ENCODE measurements at places on chromosomes 16 and 17. TPM values are rescaled to one million over a fixed set of nuclear protein-coding genes. Genes with fewer than 3 reads are reported as not detected.

Gene SLC6A2
- polyA plus RNA-seq = not detected

Gene MT4
- polyA plus RNA-seq = not detected

Gene OR3A3
- not detected for polyA plus RNA-seq

Gene KCNAB3
- 0.87 TPM for polyA plus RNA-seq

Gene ORC6
- polyA plus RNA-seq = 3.4 TPM

Gene PRR29
- 0.08 TPM for polyA plus RNA-seq

Gene SHBG
- polyA plus RNA-seq = 0.37 TPM

Gene C17orf100
- polyA plus RNA-seq = 1.7 TPM

Gene CDH8
- not detected for polyA plus RNA-seq

Gene TMEM186
- 5.3 TPM for polyA plus RNA-seq

Gene NRN1L
- 2.0 TPM for polyA plus RNA-seq

Gene SOX15
- polyA plus RNA-seq = 0.76 TPM

Gene KRT28
- not detected for polyA plus RNA-seq

- H3K36me3 ChIP-seq = peaks cover 16% of the 10 kb centered on the region
- peak overlapping the region; percentile 91 for H3K27ac ChIP-seq
- peak overlapping the region; percentile 79 for H3K4me3 ChIP-seq
- no peaks in the 10 kb centered on the region for H3K27me3 ChIP-seq
- peaks cover 22% of the 10 kb centered on the region for H3K4me1 ChIP-seq
Observed at GRCh38 chr17:44069974-44070454, 521 bp upstream of the G6PC3 start.

DNA sequence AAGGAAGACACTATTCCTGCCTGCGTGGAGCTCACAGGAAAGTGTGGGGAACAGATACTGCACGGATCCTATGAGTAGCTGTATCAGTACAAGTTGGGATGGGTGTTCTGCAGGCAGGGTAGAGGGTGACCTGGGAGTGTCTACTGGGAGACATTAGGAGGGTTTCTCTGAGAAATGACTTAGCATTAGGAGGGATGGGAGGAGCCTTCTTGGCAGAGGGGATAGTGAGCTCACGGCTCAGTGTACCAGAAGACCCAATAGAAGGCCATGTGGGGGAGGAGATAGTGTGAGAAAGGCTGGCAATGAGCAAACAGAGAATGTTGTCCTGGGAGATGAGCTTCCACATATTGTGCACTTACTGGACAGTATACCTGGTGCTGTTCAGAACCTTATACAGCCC is 109.1 kb downstream of the MSI2 start:
- no peak for DNase-seq
- H3K36me3 ChIP-seq = no peaks in the 10 kb centered on the region
- H3K4me1 ChIP-seq = peaks cover 44% of the 10 kb centered on the region
- no peaks in the 10 kb centered on the region for H3K27me3 ChIP-seq
- H3K27ac ChIP-seq = no peak overlapping the region

- H3K4me3 ChIP-seq = no peak overlapping the region
- no peaks in the 10 kb centered on the region for H3K27me3 ChIP-seq
- no peaks in the 10 kb centered on the region for H3K36me3 ChIP-seq
- no peak overlapping the region for H3K27ac ChIP-seq
Observed at GRCh38 chr17:6712058-6712853, 913 bp downstream of the SLC13A5 start.

DNA sequence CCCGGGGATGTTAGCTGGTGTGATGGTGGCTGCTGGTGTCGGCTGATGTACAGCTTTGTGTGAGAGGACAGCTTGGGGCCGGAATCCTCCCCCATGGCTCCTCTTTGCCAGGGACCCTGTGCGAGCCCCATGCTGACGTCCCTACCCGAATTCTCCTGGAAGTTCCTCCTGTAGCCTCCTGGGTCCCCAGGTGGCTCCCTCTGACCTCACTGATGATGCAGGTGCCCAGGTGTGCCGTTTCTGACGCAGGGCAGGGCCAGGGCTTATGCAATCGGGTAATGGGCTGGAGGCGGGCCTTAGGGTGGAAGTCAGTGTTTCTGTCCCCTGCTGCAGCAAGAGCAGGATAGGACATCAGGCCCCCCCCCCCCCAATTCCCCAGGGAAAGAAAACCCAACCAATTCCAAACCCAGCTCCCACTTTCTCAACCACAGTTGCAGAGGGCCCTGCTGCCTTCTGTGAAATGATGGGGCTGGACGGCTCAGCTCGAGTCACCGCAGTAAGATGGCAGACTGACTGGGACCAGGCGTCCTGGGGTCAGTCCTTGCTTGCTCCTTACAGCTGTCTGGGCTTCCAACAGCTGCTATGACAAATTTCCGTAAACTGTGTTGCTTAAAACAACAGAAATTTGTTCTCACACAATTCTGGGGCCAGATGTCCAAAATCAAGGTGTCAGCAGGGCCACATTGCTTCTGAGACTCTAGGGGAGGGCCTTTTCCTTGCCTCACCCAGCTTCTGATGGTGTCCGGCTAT is 139.0 kb upstream of the PLCG2 start:
- no peak for DNase-seq
- H3K4me3 ChIP-seq = no peak overlapping the region
- no peaks in the 10 kb centered on the region for H3K27me3 ChIP-seq
- peaks cover 29% of the 10 kb centered on the region for H3K4me1 ChIP-seq
- H3K27ac ChIP-seq = no peak overlapping the region

- DNase-seq = no peak
- H3K36me3 ChIP-seq = no peaks in the 10 kb centered on the region
- no peaks in the 10 kb centered on the region for H3K27me3 ChIP-seq
- no peak overlapping the region for H3K4me3 ChIP-seq
- peaks cover 19% of the 10 kb centered on the region for H3K4me1 ChIP-seq
- no peak overlapping the region for H3K27ac ChIP-seq
Observed at GRCh38 chr17:35521150-35521549, 16.3 kb downstream of the SLFN12L start.

- H3K4me1 ChIP-seq = no peaks in the 10 kb centered on the region
- H3K4me3 ChIP-seq = no peak overlapping the region
- DNase-seq = no peak
- H3K36me3 ChIP-seq = no peaks in the 10 kb centered on the region
- H3K27ac ChIP-seq = no peak overlapping the region
Observed at GRCh38 chr16:49116873-49117272, 164.8 kb downstream of the CBLN1 start.

GRCh38 chr17:57603546-57603945 is 141.6 kb downstream of the CCDC182 start:
- no peaks in the 10 kb centered on the region for H3K27me3 ChIP-seq
- H3K4me3 ChIP-seq = no peak overlapping the region
- no peaks in the 10 kb centered on the region for H3K36me3 ChIP-seq
- H3K27ac ChIP-seq = peak overlapping the region; percentile 75
- H3K4me1 ChIP-seq = peaks cover 46% of the 10 kb centered on the region
- DNase-seq = peak; percentile 43

- no peak for DNase-seq
- H3K4me1 ChIP-seq = no peaks in the 10 kb centered on the region
- H3K27ac ChIP-seq = peak overlapping the region; percentile 78
- H3K36me3 ChIP-seq = no peaks in the 10 kb centered on the region
- peaks cover 10% of the 10 kb centered on the region for H3K27me3 ChIP-seq
Observed at GRCh38 chr17:8953156-8953885, 12.2 kb downstream of the PIK3R5 start.

- no peaks in the 10 kb centered on the region for H3K27me3 ChIP-seq
- no peaks in the 10 kb centered on the region for H3K4me1 ChIP-seq
- no peak overlapping the region for H3K4me3 ChIP-seq
- no peaks in the 10 kb centered on the region for H3K36me3 ChIP-seq
Observed at GRCh38 chr16:55207693-55208428, 116.1 kb upstream of the IRX6 start.

DNA sequence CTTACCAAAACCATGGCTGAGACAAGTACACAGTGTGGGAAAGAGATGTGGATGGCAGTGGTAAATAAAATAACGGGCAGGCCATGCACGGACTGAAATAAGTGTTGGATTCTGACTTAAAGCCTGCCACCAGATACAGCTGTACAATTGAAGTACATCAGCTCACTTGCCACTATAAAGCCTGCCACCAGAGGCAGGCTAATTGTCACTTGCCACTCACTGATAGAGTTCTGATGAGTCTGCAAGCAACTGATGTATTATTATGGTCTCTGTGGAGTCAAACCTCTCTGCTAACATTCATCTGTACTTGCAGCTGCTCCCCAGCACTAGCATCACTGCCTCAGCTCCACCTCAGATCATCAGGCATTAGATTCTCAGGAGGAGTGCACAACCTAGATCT is 93.0 kb downstream of the CYTH1 start:
- H3K4me1 ChIP-seq = no peaks in the 10 kb centered on the region
- H3K27me3 ChIP-seq = no peaks in the 10 kb centered on the region
- H3K36me3 ChIP-seq = peaks cover 93% of the 10 kb centered on the region
- no peak overlapping the region for H3K4me3 ChIP-seq
- DNase-seq = no peak
- H3K27ac ChIP-seq = no peak overlapping the region

GRCh38 chr16:53480394-53480793 is 22.6 kb downstream of the AKTIP start:
- H3K4me1 ChIP-seq = peaks cover 17% of the 10 kb centered on the region
- H3K27ac ChIP-seq = no peak overlapping the region

GRCh38 chr16:8818504-8819270 is 21.0 kb downstream of the PMM2 start:
- no peak overlapping the region for H3K27ac ChIP-seq
- no peak overlapping the region for H3K4me3 ChIP-seq
- H3K4me1 ChIP-seq = no peaks in the 10 kb centered on the region
- no peak for DNase-seq
- H3K27me3 ChIP-seq = no peaks in the 10 kb centered on the region
- H3K36me3 ChIP-seq = peaks cover 83% of the 10 kb centered on the region

- no peak for DNase-seq
- H3K4me1 ChIP-seq = peaks cover 22% of the 10 kb centered on the region
- H3K27ac ChIP-seq = no peak overlapping the region
- H3K27me3 ChIP-seq = no peaks in the 10 kb centered on the region
- peaks cover 21% of the 10 kb centered on the region for H3K36me3 ChIP-seq
Observed at GRCh38 chr17:79977708-79978547, 57.7 kb downstream of the TBC1D16 start.

DNA sequence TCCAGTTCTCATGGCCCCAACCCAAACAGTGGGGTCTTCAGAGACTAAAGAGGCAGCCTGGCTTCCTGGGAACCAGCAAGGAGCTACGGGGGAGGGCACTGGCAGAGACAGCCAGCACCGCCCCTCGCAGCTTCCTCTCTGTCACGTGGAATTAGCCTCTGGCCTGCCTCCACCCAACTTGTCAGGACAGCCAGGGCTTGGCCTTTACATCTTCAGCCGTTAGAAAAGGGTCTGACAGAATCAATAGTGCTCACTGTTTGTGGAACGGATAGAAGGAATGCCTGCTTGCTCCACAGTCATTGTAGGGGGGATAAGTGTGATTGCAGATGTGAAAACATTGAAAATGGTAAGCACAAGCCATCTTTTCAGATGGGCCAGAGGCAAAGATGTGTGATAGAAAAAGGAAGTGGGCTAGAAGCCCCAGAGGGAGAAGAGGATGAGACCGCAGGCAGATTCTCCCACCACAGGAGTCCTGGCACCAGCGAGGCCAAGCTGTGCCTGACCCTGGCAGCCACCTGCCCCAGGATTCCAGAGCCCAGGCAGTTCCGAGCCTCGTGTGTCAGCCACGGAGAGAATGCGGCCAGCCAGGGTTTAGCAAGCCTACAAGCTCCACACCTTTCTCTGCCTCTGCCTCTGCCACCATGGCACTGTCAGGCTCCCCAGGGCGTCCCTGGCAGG is 18.6 kb downstream of the GRIN2C start:
- H3K4me3 ChIP-seq = no peak overlapping the region
- peaks cover 25% of the 10 kb centered on the region for H3K27me3 ChIP-seq
- peaks cover 31% of the 10 kb centered on the region for H3K36me3 ChIP-seq

- H3K27ac ChIP-seq = no peak overlapping the region
- H3K4me1 ChIP-seq = peaks cover 46% of the 10 kb centered on the region
- peaks cover 65% of the 10 kb centered on the region for H3K27me3 ChIP-seq
- no peak for DNase-seq
Observed at GRCh38 chr16:3029491-3030221, 5.8 kb downstream of the THOC6 start.

- no peaks in the 10 kb centered on the region for H3K36me3 ChIP-seq
- DNase-seq = no peak
- no peaks in the 10 kb centered on the region for H3K27me3 ChIP-seq
- H3K4me3 ChIP-seq = peak overlapping the region; percentile 41
- peak overlapping the region; percentile 9 for H3K27ac ChIP-seq
Observed at GRCh38 chr16:27108826-27109665, 42.3 kb downstream of the C16orf82 start.

GRCh38 chr16:81469710-81470535 is 25.3 kb downstream of the CMIP start:
- no peaks in the 10 kb centered on the region for H3K27me3 ChIP-seq
- no peak overlapping the region for H3K4me3 ChIP-seq
- peak; percentile 44 for DNase-seq
- H3K27ac ChIP-seq = peak overlapping the region; percentile 75
- peaks cover 41% of the 10 kb centered on the region for H3K4me1 ChIP-seq

- peak overlapping the region; percentile 95 for H3K27ac ChIP-seq
- H3K4me3 ChIP-seq = peak overlapping the region; percentile 78
- DNase-seq = peak; percentile 76
- H3K4me1 ChIP-seq = peaks cover 41% of the 10 kb centered on the region
- no peaks in the 10 kb centered on the region for H3K27me3 ChIP-seq
- no peaks in the 10 kb centered on the region for H3K36me3 ChIP-seq
Observed at GRCh38 chr16:22189473-22190080, 16.5 kb upstream of the EEF2K start.

DNA sequence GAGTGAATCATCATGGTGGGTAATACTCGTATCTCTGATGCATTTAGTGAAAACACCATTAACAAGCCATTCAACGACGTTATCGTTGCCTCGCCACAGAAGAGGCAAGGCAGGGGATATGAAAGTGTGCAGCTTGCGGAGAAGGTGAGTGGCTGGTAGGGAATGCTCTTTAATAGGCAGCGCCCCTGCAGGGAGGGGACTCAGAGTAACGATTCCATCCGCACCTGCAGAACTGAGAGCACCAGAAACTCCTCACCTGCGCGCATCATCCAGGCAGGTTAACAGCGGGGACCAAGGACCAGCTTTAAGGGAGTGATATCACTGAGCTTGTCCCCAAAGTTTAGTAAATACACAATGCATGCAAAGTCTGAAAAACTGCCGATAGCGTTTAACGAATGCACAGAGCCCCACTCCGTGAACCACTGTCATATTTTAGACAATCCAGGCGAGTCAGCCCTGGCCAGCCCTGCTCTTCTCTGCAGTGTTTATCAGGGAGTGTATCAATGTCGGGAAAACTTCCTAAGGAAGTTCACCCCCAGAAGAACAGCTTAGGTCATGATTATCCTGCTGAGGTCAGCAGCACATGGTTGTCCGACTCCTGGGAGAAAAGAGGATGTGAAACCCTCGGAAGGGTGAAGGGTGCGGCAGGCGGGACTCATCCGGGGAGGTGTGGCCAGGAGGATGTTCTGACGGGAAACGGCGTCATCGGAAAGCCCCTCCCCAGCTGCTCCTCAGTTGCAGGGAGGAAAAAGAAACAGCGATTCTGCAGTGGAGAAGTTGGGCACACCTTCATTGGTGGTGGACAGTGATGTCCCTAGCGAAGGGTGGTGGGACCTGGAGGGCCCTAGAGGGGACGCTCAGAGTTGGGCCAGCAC is 68.5 kb upstream of the DNAH17 start:
- no peak overlapping the region for H3K4me3 ChIP-seq
- no peaks in the 10 kb centered on the region for H3K4me1 ChIP-seq
- no peak overlapping the region for H3K27ac ChIP-seq

GRCh38 chr16:2160915-2161551 is 5.5 kb downstream of the TRAF7 start:
- peak overlapping the region; percentile 88 for H3K27ac ChIP-seq
- H3K4me1 ChIP-seq = peaks cover 79% of the 10 kb centered on the region
- H3K36me3 ChIP-seq = peaks cover 4% of the 10 kb centered on the region
- DNase-seq = peak; percentile 39

- H3K27ac ChIP-seq = no peak overlapping the region
- H3K27me3 ChIP-seq = no peaks in the 10 kb centered on the region
- H3K4me3 ChIP-seq = no peak overlapping the region
- no peaks in the 10 kb centered on the region for H3K36me3 ChIP-seq
- no peaks in the 10 kb centered on the region for H3K4me1 ChIP-seq
- DNase-seq = no peak
Observed at GRCh38 chr17:13813347-13814240, 211.9 kb upstream of the HS3ST3A1 start.

All from stomach (tissue), 19 donors.